ENCODE measurements at places on chromosomes 1 and 21. TPM values are rescaled to one million over a fixed set of nuclear protein-coding genes. Genes with fewer than 3 reads are reported as not detected.

DNA sequence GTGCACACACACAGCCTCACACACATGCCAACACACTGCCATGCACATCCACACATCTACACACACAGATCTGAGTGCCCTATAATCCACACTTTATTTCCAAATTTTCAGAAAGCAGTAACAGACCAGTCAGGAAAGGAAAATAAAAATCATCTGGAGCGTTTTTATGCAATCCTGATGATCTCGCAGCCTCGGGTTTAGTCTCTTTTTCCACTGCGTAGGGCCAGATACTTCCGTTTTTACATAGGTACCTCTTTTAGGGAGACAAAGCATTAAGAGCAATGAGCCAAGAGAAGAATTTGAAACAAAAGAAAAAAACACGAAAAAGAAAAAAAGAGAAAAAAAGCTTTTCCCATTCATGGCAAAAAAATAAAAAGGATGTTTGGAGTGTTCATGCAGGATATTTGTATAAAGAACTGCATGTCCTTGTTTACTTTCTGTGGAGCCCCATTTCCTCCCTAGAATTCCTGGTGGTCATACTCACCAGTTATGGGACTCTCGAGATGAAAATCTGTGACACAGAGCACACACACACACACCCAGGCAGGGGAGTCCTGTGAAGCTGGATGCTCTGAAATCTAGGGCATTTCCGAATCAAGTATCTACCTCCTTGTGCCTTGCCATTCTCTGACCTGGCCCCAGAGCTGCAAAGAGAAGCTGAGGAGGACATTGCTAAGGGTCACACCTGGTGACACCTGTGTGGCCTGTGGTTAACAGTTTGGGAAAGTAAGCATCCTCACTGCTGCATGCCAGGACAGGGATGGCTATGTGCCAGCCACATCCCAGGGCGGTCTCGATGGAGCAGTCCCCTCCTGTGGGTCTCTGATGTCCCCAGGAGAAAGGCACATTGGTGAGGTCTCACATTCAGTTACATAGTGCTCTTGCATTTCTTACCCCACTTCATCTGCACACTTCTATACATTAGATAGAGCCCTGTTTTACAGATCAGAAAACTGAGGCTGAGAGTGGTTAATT lies 83.6 kb downstream of the RUNX1 start:
- ATAC-seq, result no peak

DNA sequence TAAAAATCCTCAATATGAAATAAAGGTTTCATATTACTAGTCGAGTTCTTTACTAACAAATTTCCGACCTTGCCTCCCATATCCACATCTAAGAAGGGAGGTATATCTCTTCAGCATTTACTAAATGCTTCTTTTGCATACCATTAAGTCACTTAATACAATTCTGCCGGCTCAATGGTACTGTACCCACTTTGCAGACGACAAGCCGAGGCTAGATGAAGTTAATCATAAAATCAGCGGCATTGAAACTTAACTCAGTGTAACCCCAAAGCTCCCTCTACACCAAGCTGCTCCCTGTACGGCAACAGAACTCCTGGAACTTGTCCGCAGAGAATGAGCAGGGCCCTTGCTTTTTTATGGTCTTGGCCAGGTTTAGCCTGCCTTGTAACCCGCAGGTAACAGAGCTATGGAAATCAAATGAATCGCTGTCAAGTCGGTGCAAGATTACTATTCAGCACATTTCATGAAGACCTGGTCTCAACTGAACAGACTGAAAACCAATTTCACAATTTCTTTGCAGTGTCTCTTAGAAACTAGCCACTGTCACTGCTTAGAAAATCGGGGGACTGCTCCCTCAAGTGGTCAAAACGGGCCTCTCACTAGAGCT lies 738 bp downstream of the INTS7 start:
- ATAC-seq, result peak; percentile 13

DNA sequence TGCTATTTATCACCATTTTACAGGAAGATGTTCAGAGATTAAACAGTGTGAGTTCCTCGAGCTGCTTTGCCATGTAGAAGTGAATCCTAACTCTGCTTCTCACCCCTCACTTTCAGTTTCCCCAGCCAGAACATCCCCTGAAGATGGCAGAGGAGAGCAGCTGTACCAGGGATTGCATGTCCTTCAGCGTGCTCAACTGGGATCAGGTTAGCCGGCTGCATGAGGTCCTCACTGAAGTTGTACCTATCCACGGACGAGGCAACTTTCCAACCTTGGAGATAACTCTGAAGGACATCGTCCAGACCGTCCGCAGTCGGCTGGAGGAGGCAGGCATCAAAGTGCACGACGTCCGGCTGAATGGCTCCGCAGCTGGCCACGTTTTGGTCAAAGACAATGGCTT lies 16.9 kb downstream of the TENT5C start:
- no peak for ATAC-seq

VCAM1 gene
- total RNA-seq, result 13.7 TPM
